CD8-positive, alpha-beta memory T cell (primary cell): ENCODE measurements at places on chromosomes 16 and 17. TPM values are rescaled to one million over a fixed set of nuclear protein-coding genes. Genes with fewer than 3 reads are reported as not detected.

LPO gene
- polyA plus RNA-seq, result not detected

MYOCD gene
- not detected for polyA plus RNA-seq

SMTNL2 gene
- not detected for polyA plus RNA-seq

SECTM1 gene
- 1.9 TPM for polyA plus RNA-seq

EFNB3 gene
- polyA plus RNA-seq, result not detected

MRC2 gene
- polyA plus RNA-seq, result 0.08 TPM

LAT gene
- polyA plus RNA-seq, result 331 TPM

DNA sequence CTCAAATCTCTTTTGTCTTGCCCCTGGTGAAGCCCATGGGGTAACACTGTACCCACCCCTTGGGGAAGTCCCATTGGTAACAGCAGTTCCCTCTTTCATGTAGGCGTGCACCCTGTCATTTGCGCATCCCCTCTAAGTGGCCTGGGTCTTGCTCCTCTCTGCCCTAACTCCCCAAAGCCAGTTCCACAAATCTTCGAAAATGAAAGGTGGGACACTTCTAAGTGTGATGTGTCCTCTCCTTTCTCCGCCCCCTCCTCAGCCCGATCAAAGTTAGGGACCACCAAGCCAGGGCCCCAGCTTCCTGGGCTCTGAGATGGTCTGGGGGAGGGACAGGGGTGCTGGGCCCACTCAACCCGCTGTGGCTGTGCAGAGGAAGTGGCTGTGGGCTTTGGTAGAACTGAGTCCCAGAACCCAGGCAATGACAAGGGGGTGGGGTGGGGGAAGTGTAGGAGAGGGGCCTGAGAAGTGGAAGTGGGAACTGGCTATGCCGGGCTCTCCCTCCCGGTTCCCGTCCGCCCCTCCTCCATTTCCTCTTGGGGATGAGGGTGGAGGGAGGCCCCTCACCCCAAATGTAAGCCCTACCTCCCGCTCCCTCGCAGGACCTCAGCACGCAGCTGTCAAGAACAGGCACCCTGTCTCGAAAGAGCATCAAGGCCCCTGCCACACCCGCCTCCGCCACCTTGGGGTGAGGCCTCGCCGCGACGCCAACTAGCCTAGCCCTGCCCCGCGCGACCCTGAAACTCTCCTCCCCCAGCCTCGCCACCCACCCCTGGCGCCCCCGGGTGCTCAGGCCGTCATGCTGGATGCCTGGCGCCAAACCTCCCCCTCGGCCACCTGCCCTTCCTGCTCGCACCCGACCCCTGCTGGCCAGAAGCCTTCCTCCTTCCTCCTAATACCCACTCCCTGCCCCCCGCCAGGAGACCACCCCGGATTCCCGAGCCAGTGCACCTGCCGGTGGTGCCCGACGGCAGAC, 8.7 kb downstream of the ABI3 start:
- DNase-seq, result peak; percentile 58

GRCh38 chr16:13742928-13743327, 177.0 kb upstream of the ERCC4 start:
- no peak for DNase-seq

- no peak for DNase-seq
Measured at GRCh38 chr17:36493956-36494355, 7.5 kb downstream of the ZNHIT3 start.

DNA sequence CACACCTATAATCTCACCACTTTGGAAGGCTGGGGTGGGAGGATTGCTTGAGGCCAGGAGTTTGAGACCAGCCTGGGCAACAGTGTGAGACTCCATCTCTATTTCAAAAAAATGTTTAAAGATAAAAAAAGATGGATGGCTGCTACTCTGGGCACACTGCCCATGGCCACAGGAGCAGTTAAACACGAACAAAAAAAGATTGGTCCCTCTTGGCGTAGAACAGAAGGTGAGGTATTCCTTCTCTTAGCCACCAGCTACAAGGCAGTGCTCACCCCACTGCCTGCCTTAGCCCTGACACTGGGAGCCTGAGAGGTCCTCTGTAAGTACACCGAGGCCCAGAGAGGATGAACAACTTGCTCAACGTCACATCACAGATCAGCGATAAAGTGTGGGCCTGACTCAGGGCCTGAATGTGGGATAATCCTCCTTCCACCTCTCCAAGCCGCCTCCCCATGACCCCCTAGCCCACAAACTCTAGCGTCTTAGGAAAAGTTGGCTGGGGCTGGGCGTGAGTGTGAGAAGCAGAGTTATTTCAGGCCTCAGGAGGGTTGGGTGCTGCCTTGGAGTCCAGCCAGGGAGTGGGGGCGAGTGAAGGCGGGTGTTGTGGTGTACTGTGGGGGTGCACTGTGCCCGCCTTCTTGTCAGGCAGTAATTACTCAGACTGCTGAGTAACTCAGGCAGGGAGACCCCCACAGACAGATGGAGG, 2.3 kb upstream of the DPH1 start:
- no peak for DNase-seq

DNA sequence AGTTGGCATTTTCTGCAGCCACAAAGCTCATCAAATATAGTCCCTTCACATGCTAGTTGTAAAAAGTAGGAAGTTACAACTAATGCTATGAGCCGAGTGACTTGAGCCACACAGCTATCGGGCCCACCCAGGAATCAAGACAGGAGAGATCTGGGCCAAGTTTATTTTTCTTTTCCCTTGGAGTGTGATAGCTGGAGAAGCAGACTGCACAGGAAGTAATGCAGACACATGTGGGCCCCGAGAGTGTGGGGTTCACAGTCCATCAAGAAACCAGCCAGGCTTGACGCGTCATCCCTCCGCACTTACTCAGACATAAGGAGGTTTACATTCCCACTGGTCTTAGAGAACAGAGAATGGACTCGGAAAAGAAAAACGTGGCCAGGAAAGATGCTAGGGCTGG, 403.1 kb upstream of the CDH11 start:
- no peak for DNase-seq

DNA sequence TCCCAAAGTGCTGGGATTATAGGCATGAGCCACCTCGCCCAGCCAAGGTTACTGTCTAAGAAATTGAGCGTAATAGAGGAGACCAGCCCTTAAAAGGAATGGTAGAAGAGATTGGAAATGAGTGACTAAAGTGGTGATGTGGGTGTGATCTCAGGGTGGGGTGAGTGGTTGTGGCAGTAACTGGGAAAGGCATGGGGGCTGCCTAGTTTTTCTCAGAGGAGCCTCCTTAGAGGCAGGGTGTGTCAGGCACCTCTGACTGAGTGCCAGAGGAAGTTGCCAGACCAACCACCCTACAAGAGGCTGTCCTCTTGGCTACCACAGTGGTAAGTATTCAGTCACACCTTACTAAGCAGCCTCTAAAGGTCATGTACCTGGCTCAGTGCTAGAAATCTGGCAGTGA, 8.9 kb downstream of the DUS2 start:
- no peak for DNase-seq

DNA sequence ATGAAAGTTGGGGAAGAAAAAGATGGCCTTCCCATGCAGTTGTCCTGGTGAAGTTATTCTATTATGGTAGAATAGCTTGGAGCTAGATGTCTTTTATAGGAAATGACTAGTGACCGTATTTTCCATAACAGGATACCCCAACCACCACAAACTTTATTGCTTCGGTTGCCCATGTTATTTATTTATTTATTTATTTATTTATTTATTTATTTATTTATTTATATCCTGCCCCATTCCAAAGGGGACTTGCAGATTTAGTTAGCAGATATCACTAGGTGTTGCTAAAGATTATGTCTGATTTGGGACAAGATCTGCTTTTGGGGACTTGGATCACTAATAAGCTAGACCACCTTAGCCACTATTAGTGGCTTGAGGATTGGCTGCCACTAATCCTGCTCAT, 68.3 kb downstream of the ARHGAP44 start:
- no peak for DNase-seq

- DNase-seq, result peak; percentile 66
Measured at GRCh38 chr17:41695954-41696757, 7.5 kb downstream of the EIF1 start.

- peak; percentile 45 for DNase-seq
Measured at GRCh38 chr16:875182-876040, 74.9 kb upstream of the GNG13 start.

GRCh38 chr16:81164481-81164880, 68.3 kb upstream of the GCSH start:
- DNase-seq, result no peak

GRCh38 chr17:79042421-79043190, 18.6 kb downstream of the C1QTNF1 start:
- peak; percentile 72 for DNase-seq

DNA sequence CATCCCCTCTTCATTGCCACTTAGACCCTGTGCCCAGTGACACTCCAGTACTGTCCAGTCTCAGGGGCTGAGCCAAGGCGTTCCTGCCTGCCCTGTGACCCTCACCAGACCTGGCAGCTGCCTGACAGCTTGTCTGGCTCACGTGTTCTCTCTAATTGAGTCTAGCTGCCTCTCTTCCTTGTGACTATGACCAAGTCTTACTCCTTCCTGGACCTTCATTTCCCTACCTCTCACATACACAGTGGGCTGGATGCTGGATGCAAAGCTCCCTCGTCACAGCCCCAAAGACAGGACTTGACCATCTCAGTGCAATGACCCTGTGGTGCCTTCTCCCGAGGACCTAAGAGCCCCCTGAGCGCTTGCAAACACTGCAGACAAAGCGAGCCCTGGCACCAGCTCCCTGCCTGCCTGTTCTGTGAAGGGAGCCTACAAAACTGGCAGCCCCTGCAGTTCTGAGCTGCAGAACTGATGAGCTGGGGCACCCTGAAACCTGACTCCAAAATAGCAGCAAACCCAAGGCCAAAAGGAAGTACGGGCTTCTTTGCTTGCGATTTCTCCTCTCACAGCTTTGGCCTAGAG, 1.7 kb downstream of the DEXI start:
- DNase-seq, result no peak

DNA sequence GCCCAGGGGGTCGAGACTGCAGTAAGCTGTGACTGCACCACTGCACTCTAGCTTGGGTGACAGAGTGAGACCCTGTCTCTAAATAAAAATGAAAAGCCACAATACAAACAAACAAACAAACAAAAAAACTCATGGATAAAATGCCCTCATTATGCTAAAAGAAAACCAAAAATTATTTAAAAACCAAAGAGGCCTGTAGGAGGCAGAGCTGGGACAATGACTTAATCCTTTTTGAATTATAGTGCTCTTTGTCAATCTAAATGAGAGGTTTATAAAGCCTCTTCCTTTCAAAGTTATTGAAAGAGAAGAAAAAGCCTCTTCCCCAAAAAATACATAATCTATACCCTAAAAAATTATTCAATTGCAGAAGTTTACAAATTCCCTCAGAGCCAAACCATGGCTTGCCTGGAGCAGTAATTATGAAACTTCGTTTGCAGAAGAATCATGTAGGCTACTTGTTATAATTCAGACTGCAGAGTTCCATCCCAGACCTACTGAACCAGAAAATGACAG, 18.5 kb downstream of the CRLF3 start:
- DNase-seq, result no peak

DNA sequence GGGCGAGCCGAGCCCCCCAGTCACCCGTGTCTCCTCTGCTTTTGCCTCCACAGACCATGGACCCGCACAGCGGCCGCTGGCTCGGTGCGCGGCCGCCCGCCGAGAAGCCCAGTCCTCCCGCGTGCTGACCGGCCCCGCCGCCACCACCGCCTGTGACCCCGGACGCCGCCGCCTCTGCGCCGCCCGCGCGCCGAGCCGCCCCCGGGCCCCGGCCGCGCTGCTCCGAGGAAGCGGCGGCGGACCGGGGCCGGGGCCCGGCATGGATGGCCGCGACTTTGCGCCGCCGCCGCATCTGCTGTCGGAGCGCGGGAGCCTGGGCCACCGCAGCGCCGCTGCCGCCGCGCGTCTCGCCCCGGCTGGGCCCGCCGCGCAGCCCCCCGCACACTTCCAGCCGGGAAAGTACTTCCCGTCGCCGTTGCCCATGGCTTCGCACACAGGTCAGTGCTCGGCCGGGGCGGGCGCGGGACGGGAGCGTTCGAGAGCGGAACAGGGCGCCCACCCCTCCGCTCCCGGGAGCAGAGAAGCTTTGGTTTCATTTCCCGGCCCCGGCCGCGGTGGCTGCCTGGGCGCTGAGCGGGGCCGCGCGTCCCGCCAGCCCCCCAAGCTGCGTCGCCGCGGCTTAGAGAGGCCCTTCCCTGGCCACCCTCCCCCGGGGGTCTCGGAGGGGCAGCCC, 4.4 kb downstream of the BAHCC1 start:
- no peak for DNase-seq

- no peak for DNase-seq
Measured at GRCh38 chr17:61285526-61286320, 113.9 kb upstream of the TBX2 start.

DNA sequence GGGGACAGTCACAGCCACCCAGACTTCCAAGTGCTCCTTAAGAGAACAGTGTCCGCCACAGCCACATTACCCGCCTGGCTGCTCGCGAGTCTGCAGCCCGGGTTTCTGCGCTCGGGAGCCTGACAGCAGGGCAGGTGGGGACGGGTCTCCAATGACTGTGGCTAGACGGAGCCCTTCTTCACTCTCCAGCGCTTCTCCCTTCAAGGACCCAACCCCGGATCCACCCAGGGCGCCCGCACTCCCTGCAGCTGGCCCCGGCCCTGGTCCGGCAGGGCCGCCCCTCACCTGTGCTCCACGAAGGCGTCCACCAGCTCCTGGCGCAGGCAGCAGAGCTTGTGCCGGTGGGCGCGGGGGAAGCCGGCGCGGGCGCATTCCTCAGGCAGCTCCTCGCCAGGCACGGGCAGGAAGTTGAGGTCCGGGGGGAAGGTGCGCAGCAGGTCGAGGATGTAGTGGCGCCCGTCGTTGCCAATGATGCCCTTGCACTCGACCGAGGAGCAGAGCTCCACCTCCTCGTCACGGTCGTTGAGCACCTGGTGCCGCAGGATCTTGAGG, 13.9 kb downstream of the CLUH start:
- DNase-seq, result no peak

GRCh38 chr17:82907797-82908542, 68.1 kb upstream of the ZNF750 start:
- no peak for DNase-seq

GRCh38 chr16:54418903-54419302, 132.3 kb upstream of the IRX3 start:
- no peak for DNase-seq

DNA sequence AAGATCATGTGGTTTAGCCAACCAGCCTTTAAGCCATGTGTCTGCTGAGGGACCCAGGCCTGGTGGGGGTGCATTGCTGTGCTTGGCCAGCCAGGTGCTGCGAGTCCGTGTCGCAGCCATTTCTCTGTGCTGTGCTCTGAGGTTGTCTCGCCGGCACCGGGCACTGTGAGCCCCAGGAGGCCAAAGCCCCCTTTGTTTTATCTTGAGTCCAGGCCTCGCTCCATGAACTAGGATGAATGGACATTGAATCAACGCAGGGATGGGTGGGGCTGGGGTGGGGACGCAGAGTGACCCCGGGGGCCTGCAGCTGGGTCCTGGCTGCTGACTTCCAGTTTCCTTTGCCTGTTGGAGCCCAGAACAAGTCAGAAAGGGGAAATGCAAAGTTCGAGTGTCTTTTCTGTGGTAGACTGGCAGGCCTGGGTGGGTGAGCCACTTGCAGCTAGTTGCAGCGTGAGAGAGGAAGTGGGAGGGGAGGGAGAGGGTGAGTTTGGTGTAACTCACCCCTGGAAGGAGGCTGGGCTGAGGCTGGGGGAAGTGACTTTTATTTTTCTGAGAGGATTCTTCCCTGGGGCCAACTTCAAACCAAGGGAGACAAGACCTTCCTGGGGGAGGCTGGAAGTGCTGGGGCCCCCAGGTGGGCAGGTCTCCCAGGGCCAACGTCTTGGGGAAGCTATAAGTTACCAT, 324.7 kb downstream of the SEC14L1 start:
- DNase-seq, result peak; percentile 81
